ENCODE measurements at places on chromosomes 2 and 18.

DNA sequence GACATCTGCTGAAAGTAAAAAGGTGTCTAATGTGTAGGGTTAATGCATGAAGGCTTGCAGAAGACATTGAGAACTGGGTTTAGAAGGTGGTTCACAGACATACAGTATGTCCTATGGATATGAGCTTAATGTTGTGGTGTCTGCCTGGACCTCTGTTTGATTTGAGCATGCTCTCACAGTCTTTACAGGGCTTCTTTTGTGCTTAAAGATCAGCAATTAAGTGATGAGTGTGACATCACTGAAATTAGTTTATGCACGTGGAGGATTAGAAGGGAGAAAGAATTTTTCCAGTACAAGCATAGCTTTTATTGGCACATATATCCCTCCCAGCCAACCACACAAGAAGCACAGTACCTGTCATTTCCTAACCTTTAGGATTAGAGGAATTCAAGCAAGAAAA is 367.5 kb upstream of the RAB12 start:
- no peak for DNase-seq

- DNase-seq, result no peak
Measured at GRCh38 chr18:77528872-77529271, 279.2 kb downstream of the GALR1 start.

DNA sequence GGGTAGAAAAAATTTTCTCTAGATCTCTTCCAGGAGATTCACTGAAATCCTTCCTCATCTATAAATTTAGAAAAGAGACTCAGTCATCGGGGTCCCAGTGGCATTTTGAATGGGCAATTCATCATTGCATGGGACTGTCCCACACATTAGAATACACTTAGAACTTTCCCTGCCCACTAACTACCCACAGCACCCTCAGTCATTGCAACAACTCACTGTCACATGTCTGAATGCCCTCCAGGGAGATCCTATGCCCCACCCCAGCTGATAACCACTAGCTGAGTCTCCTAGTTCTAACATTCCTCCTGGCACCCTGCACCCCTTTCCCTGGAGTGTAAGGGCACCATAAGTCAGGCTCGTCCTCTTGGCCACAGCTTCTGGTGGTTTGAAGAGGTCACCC is 89.6 kb downstream of the INSIG2 start:
- peak; percentile 24 for DNase-seq

GRCh38 chr2:238528953-238529781 is 102.4 kb downstream of the ASB1 start:
- no peak for DNase-seq

GRCh38 chr2:178279142-178279541 is 84.8 kb downstream of the OSBPL6 start:
- DNase-seq, result no peak

DNA sequence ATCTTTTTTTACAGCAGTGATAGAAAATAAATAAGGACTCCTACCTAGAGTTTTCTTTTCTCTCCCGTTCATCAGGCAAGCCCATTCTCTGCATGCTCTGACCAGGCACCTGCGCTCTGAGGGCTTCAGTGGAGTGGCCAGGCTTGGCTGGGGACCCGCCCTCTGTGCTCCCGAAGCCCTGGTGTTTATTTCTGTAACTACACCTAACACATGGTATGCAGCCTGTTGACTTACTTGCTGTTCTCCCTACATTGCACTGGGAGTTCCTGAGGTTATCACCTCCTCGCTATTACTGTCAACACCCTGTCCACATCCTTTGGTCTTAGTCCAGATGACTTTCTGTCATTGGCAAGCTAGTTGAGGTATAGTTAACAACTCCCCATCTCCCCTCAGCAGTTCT is 317.7 kb downstream of the LPIN1 start:
- DNase-seq, result no peak

DNA sequence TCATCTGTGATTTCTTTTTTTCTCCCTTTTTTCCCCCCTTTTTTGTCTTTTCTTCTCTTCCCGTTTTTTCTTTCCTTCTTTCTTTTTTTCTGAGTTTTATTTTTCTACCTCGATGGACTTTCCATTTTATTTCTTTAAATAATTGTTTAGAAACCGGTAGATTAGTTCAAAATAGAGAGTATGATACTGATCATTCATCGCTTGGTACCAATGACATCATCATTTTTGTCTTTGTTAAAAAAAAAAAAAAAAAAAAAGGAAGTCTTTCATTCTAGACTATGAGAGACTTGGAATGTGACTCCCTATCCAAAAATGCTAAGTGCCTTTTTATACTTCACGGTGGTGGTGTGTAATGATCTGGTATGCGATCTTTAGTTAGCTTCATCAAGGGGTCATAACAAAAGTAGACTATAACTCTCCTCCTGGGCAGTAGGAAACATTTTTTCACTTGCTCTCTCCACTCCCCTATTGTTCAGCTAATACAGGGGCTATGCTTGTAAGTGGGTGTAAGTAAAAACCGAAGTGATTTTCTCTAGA is 1517.5 kb upstream of the ZEB2 start:
- DNase-seq, result no peak

DNA sequence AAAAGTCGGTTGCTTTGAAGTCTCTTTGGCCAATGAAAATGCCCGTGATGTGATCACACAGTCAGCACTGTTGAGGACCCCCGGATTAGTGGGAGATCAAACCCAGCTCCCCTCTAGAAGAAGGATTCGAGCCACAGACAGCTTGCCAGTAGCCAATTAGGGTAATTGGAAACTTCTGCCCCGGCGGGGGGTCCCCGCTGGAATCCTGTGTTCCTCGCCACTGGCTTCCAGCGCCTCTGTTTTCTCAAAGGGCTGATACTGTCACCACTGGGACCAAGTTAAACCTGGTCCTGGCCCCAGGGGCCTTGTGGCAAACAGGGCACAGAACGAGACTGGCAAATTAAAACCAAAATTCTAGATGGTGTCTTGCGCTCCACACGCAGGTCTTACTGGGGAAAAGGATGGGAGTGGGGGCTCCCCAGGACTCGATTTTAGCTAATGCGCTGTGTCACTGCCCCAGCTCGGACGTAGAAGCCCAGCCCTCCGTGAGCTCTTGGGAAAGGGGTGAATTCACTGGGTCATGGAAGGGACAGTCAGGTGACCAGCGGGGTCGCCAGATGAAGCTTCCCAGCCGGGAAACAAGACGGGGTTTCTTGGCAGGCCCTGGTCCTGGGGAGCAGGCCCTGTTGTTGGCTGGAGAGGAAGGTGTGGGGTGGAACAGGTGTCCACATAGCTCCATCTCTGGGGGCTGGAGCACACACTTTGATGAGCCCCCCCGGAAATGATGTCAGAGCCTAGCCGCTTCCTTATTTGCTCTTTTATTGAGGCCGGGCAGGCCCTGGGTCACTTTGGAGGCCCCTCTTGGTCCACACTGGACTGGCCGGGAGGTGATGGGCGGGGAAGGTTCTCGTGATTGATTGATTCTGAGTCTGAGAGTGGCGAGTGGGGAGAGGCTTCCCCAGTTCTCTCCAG is 90.2 kb downstream of the SMAD7 start:
- no peak for DNase-seq

GRCh38 chr18:75130591-75131328 is 78.2 kb downstream of the PTGR3 start:
- no peak for DNase-seq

DNA sequence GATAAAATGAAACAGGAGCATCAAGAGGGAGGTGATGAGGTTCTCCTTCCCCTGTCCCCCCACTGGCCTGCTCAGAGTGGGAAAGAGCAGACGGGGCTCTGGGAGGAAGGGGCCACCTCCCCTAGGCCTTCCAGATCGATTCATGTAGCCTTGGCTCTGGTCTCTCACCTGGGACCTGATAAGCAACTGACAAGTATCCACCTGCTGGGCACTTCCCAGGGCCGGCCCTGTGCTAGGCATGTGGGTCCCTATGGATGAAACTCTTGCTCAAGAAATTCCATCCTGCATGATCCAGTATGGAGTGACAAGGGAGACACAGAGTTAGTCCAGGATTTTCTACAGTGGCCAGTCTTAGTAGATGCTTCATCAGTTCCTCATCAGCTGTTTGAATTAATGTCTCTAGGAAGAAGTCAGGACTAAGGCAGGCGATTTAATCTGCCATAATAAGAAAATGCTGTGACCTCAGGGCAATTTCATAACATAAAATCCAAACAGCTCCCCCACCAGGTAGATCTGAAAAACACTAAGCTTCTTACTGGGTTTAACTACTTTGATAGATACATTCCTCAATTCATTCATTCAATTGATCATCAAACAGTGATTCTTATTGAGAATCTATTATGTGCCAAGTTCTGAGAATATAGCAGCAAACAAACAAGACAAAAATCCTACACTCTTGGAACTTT is 44.7 kb upstream of the ZFP36L2 start:
- DNase-seq, result no peak

- no peak for DNase-seq
Measured at GRCh38 chr2:119232666-119232993, 9.0 kb downstream of the STEAP3 start.

All from activated CD4-positive, alpha-beta T cell treated with anti-CD3 and anti-CD28 coated beads, Interleukin-2, amount 50 U/mL, for 48 hours (primary cell).